CD4-positive, alpha-beta T cell (primary cell): ENCODE measurements at places on chromosomes 4 and X. TPM values are rescaled to one million over a fixed set of nuclear protein-coding genes. Genes with fewer than 3 reads are reported as not detected.

Gene HPGD
- 9.3 TPM for total RNA-seq

- DNase-seq: no peak
These were observed 34.7 kb upstream of the NEUROG2 start for GRCh38 chr4:112550728-112551127.

GRCh38 chrX:72280321-72280845, 3.3 kb upstream of the RPS4X start:
- DNase-seq: no peak

DNA sequence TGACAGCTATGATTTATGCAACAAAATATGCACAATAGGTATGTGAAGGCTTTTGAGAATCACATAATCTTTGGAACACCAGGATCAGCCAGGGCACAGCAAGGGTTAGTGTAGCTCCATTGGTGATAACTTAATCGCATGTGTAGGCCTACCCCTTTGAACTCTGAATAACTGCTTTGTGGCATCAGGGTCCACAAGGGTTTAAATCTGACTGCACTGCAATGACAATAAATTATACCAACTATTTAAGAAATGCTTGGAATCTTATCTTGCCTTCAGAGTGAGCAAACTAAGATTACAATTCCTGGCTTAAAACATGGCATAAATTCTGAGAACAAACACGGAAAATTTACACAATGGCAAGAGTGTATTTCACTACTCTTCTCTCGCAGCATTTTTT, 245.8 kb downstream of the FBXO8 start:
- DNase-seq: no peak
